ENCODE measurements at places on chromosomes 1 and 21.

DNA sequence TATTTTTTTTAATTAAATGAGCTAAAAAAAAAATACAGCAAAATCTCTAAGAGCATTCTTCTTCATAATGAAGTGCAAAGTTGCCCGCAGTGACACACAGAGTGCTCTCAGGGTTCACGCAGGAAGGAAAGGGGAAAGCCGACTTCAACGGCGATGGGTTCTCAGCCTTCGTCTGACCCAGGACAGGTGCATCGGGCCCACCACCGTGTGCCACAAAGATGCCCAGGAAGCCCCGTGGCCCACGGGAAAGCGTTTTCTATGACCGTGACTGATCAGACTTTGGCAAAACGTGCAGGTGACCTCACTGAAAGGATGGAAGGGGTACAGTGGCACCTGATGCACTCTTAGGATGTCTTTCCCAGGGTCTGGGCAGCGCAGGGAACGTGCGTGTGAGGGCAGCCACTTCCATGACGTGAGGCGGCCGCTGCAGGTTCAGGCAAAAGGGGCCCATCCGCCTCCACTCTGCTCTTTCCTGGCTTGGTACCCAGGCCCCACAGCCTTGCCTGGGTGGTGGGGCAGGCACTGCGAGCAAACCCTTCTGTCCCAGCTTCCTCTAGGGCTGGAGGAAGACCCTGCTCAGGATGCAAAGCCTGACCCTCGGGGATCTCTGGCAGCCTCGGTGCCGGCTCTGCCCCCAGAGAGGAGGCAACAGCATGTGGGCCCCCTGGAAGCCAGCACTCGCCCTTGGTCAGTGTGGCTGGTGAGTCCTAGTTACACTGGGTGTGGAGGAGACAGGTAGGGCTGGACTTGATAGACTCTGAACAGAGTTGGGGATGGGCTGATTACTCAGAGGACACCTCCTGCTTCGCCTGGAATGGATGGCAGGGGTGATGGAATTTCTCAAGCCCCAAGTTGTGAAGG, 8.3 kb downstream of the LRRC47 start:
- no peak for DNase-seq

DNA sequence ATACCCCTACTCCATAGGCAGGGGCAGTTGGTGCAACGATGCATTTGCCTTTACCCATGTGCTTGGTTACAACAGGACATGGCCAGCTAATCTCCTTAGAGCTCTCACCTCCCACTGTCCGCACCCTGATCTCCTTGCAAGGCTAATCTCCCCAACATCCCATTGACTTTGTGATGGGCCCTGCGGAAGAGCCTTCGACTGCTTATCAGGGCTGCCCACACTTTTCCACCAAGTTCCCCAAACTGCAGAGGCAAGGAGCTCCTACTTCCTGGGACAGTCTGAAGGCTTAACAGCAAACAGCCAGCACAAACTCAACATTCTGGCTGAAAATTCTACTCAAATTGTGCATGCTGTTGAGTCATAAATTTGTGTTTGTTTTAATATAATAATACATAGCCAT, 36.0 kb downstream of the C1orf94 start:
- no peak for DNase-seq

- no peak for DNase-seq
Observed at GRCh38 chr1:229940684-229941083, 126.4 kb upstream of the GALNT2 start.

- no peak for DNase-seq
Observed at GRCh38 chr1:48177257-48177656, 45.3 kb upstream of the SLC5A9 start.

GRCh38 chr1:235075048-235075776, 53.4 kb downstream of the TOMM20 start:
- DNase-seq = peak; percentile 46

GRCh38 chr1:197984289-197984688, 67.1 kb downstream of the LHX9 start:
- DNase-seq = no peak

DNA sequence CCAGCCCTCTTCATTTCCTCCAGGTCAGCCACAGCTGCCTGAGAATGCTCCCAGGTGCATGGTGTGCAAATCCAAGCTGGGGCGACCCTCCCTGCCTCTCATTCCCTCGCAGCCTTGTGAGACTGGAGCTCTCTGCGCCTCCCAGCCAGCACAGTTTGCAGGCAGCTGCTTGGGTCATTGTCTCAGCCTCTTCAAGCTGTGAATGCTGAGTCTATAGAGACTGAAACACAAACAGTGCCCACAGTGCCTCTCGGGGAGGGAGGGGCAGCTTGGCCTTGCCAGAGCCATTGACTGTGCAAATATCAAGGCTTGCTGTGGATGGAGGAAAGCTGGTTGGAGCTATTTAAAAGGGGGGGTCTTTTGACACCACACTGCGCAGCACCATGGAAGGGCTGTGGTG, 10.6 kb downstream of the PLXNA2 start:
- DNase-seq = no peak

- no peak for DNase-seq
Observed at GRCh38 chr1:155051342-155051776, 243 bp downstream of the ADAM15 start.

DNA sequence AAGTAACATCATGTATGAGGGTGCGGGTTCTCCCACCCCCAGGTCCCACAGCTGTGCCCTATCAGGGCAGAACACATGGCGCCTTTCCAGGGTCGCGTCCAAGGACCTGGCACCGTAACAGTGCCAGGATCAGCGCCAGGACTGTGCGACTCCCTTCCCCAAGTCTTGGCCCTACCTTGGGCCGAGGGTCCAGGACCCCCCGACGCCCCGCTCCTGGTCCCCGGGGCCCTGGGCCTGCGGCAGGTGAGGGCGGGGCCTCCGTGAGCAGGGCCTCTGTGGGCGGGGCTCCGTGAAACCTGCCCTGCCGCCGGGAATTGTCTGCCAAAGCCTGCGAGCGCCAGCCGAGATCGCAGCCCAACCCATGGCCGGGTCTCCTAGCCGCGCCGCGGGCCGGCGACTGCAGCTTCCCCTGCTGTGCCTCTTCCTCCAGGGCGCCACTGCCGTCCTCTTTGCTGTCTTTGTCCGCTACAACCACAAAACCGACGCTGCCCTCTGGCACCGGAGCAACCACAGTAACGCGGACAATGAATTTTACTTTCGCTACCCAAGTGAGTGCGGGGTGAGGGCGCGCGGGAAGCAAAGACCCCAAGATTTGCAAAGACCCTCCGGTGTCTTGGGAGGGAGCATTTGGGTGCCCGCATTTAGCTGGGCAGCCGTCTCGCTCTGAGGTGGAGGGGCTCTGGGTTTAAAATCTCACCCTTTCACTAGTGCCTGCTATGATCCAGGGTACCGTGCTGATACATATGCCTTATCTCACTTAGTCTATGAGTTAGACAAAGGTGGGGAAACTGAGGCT, at the start of gene RHBG:
RHBG (plus strand) TSS at position 323 of the 796 bp plus-strand sequence; CDS start at position 362, 39 bp downstream.
- no peak for DNase-seq

DNA sequence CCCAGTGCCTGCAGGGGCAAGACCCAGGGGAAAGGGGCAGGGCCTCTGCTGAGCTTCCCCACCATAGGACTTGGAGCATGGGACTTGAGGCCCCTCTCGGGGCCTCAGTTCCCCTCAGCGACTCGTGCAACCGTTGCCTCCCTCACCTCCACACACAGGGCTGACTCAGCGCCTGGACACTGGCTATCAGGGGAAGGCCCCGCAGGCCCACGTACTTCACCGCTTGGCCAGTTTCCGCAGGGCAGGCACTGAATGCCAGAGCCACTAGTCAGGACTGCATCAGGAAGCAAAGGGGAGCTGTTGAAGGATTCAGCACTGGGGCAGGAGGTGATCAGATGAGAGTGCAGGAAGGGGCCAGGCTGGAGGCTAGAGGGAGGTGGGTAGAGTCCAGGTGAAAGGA, 15.5 kb upstream of the FAM131C start:
- DNase-seq = no peak

DNA sequence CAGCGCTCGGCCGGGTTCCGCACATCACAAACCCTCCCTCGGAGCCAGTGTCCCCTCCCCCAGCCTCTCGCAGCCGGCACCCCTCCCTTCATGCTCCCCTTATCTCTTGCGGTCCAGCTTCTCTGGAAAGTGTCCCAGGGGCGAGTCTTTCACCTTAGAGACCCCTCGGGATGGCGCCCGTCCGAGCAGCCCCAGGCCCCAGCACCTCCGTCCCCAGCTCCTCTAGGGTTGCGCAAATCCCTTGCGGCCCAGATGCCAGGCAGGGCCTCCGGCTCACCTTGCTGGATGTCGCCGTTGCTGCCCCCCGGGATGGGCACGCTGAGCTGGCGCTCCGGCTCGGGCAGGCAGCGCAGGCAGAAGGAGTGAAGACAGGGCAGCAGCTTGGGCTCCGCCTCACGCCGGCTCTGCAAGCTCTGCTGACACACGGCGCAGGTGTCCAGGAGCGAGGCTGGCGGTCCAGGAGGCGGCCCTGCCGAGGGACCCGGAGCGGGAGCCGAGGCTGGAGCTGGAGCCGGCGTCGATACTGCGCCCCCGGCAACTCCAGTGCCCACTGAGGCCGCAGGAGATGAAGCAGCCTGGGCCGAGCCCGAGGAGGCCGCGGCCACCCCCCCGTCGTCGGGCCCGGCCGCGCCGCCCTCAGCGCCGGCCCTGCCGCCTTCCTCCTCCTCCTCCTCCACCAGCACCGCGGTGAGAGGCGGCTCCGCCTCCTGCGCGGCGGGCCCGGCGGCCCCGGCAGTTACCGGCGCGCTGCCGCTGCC, 550 bp downstream of the TRIM33 start:
- peak; percentile 2 for DNase-seq

GRCh38 chr1:154406886-154407197, 1.7 kb downstream of the IL6R start:
- no peak for DNase-seq

GRCh38 chr1:55423376-55423775, 208.2 kb upstream of the USP24 start:
- no peak for DNase-seq

- no peak for DNase-seq
Observed at GRCh38 chr1:110390096-110390495, 730 bp downstream of the SLC16A4 start.

DNA sequence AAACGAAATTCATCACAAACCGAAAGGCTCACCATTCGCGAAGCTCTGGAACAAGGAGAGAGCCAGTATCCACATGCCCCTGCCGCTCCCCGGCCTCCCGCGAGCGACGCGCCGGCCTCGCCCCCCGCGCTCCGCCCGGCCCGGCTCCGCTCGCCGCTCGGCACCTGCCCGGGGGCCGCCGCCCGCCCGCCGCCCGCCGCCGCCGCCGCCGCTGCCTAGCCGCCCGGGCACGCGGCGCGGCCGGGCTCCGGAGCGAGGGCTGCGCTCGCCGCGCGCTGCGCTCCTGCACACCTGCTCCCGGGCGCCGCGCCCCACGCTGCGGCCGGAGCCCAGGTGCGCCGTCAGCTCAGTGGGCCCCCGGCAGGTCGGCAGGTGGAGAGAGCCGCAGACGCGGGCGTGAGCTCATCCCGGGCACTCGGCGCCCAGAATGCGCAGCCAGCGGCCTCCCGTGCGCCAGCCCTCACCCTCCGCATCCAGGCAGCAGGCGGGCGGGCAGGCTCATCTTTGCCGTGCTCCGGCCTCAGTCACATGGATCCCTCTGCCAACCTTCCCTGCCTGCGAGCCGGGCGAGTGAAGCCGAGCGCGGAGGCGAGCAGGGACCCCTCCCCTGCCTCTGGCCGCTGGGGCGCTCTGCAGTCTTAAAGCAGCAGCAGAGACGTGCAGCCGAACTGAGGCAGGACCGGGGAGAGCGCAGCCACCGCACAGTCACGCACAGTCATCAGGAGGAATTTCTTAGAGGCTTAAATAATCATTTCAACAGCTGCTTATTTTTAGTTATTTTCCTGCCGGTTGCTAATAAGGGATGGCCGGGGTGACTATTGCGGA, at the start of gene DSCAM:
DSCAM (minus strand) TSS at position 572 of the 825 bp plus-strand sequence; CDS start at position 75, 497 bp downstream.
- no peak for DNase-seq

GRCh38 chr21:32463367-32463766, 50.9 kb downstream of the EVA1C start:
- no peak for DNase-seq

- no peak for DNase-seq
Observed at GRCh38 chr1:173294843-173295242, 87.7 kb upstream of the TNFSF4 start.

- no peak for DNase-seq
Observed at GRCh38 chr1:18134324-18135046, 26.9 kb downstream of the IGSF21 start.

- no peak for DNase-seq
Observed at GRCh38 chr1:20367116-20367585, 76.5 kb downstream of the VWA5B1 start.

DNA sequence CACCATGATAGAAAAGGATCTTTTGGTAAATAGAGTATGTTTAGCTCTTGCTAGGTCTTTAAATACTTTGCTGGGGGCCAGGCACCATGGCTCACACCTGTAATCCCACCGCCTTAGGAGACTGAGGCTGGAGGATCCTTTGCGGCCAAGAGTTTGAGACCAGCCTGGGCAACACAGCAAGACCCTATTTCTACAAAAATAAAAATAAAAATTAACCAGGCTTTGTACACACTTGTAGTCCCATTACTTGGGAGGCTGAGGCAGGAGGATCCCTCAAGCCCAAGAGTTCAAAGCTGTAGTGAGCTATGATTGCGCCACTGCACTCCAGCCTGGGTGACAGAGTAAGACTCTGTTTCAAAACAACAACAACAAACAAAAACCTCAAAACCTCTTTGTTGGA, 1.1 kb upstream of the KCNE2 start:
- no peak for DNase-seq

DNA sequence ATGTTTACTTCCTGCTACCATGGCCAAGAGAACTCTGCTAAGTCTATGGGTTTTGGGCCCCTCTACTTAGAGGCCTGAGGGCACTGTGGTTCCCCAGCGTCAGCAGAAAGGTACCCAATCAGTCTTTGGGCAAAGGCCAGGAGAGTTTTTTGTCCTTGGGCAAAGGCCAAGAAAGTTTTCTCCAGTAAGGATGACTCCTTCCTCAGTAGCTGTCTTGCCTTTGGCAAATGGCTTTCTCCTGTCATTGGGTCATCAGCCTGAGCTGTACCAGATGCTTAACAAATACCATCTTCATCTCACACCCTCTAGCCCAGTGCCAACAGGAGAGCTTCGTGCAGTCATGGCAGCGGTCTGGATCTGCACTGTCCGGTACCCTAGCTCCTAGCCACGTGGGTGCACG, 199.3 kb upstream of the TMEM51 start:
- DNase-seq = no peak

GRCh38 chr1:50214717-50215116, 106.0 kb downstream of the ELAVL4 start:
- no peak for DNase-seq

DNA sequence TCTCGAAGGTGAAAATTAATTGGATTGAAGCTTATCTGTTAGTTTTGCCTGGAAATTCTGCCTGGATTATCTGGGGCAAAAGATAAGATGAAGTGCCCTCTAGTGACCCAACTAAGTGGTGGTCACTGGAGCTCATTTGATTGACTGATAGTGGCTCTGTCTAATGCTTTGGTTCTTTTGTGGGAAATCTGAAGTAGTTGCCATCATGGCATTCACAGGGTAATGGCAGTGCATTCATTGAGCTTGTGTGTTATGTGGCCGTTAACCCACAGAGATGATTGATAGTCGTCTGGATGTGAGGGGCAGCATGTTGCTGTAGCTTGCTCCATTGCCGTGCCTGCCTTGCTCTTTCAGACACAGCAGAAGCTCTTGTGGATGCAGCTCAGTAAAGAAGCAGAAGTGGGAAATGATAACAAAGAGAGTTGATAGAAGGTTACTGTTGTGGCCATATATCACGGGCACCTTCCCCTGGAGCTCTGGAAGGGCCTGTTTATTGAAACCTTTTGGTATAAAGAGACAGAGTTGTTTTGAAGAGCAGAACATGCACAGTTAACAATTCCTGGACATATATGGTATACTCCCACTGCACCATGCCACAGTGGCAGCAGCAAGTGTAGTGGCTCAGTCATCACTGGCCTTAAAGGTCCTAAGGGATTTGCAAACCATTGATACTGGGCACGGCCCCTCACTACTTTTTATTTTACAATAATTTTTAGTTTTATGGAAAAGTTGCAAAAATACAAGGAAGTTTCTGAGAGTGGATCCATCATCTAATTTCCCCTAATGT, 42.0 kb downstream of the CXADR start:
- DNase-seq = no peak

Data from activated CD4-positive, CD25-positive, alpha-beta regulatory T cell treated with anti-CD3 and anti-CD28 coated beads, Interleukin-2, amount 50 U/mL, for 16 hours (primary cell).